ENCODE measurements at places on chromosomes 2 and 18.

- DNase-seq = no peak
Observed at GRCh38 chr2:6920743-6921064, 3.5 kb downstream of the RNF144A start.

GRCh38 chr2:237380768-237381167, 33.2 kb downstream of the COL6A3 start:
- no peak for DNase-seq

DNA sequence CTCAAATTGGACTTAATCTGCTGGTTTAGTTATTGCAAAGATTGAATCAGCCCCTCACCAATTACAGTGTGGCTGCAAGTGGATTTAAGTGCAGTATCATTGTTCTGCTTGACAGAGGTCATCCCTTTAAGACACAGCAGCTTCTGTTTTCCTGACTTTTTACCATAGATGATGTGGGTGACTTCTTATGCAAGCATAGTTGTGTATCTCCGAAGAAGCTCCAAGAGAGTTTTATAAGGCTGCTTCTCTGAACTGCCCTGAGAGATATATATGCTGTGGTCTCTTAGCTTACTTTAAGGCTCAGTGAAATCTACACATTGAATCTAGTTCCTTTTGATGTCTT, 3.5 kb downstream of the TRIB2 start:
- no peak for DNase-seq

DNA sequence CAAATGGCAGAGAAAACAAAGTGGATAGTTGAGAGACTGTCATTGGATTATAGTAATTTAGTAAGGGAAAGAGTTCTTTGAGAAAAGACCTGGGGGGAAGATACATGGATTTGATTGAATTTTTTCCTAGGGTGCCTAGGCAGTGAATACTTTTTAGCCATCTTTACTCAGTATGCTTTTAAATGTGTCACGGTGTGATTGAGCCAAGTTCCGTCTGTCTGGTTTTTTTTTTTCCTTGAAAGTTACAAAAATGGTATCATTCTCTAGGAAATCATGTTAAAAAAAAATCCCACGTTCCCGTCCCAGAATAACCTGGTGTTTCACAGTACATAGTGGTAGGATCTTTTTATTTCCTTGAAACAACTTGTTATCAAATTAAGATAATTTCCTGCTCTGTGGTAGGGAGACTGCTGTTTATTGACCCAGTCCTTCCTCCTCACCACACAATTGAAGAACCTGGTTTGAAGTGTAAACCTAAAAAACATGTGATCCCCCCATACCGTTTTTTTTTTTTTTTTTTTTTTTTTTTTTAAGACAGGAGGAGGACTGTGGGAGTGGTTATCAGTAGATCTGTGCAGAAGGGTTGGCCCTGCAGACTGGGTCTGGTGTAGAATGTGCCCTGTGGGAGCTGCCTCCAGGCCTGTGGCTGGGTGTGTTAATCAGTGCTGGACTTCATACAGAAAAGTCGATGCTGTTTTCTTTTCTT, 55.1 kb downstream of the DGKD start:
- DNase-seq = no peak

DNA sequence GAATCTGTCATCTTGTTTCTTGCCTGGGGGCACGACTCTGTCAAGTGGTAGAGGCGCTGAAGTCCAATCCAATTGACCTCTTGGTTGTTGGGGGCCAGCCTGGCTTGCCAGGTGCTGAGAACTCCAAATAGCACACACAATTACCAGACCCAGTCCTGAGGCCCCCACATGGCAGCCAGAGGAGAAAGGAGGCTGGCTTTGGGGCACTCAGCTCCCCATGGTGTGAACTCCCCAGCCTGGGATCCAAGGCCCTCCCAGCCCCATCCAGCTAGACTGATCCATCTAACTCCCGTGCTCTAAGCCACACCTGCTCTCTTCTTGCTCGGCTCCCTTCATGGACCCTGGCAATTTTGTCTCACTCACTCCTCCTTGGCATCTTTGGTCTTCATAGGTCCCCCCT, 170.0 kb downstream of the CELF4 start:
- no peak for DNase-seq

- no peak for DNase-seq
Observed at GRCh38 chr2:145800151-145801091, 1280.5 kb upstream of the ZEB2 start.

- DNase-seq = no peak
Observed at GRCh38 chr2:76752506-76752905, 769.7 kb downstream of the LRRTM4 start.

- no peak for DNase-seq
Observed at GRCh38 chr2:154588838-154589237, 109.7 kb upstream of the KCNJ3 start.

GRCh38 chr2:38485734-38486133, 108.7 kb upstream of the ATL2 start:
- no peak for DNase-seq

- no peak for DNase-seq
Observed at GRCh38 chr2:147792966-147793617, 51.7 kb upstream of the ACVR2A start.

DNA sequence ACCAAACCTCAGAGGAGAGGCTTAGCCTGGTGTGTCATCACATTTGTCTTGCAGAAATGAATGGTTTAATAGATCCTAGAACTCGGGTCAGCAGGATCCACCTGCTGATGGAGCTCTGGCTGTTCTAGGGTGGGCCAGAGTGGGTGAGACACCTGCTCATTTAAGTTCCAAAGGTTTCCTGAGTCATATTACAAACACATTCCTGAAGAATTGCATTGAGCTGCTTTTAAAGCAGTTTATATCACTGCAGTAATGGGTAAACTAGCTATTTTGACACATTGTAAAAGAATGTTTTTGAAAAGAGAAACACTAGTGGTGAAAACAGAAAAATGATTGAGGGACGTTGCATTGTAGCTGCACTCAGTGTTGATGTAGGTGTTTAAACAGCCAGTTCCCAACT, 175.3 kb upstream of the TCF4 start:
- no peak for DNase-seq

DNA sequence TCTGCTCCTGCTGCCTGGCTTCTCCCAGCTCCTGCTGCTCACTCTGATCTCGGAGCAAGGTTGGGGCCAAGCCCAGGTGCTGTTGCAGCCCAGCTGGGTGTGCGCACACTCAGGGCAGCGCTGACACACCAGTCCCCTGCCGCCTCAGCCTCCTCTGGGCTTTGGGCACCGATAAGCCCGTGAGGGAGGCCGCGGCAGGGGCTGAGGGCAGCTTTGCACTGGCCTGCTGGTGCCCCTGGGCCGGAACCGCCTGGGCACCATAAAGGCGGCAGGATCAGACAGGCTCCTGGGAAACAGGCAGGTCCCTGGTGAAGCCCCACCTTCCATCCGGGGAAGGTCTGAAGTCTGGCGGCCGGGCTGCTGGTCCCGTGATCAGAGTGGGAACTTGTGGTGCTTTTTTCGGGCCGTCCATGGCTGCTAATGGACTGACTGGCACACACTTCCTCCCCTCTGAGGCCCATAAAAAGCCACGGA, 14.1 kb upstream of the EML6 start:
- DNase-seq = no peak

GRCh38 chr2:25274868-25275574, 66.7 kb downstream of the DNMT3A start:
- no peak for DNase-seq

DNA sequence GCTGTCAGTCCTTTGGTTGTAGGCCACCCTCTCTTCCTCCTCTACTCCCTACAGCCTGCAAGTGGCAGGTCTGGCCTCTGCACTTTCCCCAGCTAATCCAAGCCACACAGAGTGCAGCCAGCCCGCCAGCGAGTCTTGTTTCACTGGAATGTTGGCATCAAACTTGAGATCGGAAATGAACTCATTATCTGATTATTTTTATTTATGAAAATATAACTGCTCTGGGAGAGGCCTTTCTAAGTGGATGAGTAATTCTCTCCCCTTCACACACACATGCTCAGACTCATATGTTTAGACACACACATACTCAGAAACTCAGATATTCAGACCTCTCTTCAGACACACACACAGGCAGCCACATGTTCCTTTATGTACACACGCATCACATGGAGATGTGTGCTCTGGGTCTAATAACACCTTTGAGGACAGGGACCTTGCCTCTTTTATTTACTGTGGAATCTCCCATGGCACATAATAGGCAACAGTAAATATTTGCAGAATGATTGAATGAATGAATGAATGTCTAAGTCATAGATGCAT, 151.3 kb downstream of the ZFP36L2 start:
- peak; percentile 38 for DNase-seq

DNA sequence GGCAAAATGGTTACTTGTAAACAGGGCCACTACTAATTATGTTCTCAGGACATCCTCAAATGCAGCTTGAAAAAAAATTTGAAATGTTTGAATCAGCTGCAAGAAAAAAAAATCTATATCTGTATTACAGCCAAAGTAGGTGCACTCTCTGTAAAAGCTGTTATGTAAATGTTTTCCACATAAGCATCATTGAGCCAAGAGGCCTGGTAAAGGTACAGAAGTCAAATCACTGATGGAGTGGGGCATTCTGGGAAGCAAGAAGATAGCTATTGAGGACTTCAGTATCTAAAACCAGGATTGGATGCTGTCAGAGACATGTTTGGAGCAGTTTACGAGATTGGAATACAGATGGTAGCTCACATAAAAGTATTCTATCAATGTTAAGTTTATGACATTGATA, 80.3 kb downstream of the MAPRE2 start:
- no peak for DNase-seq

GRCh38 chr2:76296438-76296837, 585.7 kb upstream of the GCFC2 start:
- no peak for DNase-seq

DNA sequence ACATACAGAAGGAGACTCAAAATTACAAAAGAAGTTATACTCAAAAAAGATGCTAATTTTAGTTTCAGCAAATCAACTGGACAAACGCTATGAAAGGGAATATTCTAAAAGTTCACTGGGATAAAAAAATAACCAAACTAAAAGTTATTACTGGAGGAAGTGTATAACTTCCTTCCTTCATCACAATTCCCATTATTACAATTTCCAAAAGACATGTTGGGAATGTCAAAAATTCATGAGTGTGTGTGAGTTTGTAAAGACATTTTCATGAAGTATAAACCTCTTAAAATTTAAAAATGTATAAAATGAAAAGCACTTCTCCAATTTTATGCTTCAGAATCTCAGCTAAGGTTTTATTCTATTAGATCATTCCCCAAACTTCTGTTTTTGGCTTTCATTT, 67.8 kb downstream of the MERTK start:
- no peak for DNase-seq

DNA sequence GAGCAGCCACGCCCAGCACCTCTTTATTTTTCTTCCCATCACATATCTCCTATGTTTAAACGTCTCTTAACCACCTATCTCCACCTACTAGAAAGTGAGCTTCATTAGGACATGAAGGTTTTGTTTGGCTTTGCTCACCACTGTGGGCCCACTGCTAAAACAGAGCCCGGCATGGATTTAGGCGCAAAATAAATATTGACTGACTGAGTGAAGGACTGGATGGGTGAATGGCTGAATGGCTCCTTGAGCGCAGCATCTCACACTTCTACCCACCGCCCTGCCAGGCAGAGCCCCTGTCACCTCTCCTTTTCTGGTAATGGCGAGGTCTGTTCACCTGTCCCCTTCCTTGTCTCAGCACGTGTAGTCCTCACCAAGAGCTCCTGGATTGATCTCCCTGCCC, 10.1 kb downstream of the CAPG start:
- no peak for DNase-seq

- DNase-seq = no peak
Observed at GRCh38 chr2:180133736-180134135, 126.6 kb upstream of the CWC22 start.

DNA sequence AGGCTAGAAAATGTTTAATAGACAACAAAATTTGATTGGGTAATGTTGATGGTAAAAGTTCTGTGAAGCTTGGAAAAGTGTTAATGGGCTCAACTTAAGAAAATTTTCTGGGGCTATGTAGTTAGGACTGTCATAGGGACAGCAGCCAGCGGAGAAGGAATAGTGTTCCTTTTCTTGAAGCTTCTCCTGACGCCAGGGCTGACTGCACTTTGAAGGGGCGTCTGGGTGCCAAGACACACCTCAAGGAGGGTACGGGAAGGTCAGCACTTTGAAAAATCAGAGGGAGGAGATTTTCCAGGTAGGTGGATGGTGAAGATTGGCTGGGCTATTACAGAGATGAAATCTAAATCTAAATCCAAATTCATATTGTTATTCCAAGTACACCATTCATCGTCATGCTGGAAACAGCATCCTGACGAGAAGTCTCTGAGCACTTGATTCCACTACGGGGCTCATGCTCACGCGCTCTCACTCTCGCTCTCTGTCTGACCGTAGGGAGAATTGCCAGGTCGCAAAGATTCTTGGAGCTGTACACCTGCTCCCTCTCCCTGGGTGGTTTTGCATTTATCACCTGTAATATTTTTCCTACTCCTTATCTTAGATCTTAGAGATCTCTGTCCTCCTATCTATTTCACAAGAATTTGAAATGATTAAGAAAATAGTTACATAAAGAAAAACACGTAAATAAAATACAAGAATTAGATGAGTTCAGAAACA, 91.0 kb downstream of the ITGB1BP1 start:
- no peak for DNase-seq

GRCh38 chr2:118987886-118988285, 45.9 kb downstream of the MARCO start:
- DNase-seq = no peak

GRCh38 chr2:200687922-200688920, 102.4 kb downstream of the AOX1 start:
- no peak for DNase-seq

DNA sequence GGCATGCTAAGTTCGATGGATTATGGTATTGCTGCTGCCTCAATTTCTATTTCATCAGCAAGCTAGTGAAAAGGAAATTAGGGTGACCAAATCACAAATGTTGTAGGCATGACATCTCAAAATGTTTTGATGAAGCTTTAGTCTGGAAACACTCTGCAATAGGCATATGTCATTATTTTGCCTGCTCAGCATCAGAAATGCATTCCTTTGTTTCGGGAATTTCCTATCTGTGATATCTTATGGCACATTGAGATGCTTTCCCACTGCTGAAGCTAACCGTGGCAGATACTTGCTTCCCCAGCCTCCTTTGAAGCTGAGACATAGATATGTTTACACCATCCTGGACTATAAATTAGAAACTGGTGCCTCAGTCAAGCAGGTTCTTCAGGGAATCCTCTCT, 119.7 kb downstream of the CDC42EP3 start:
- no peak for DNase-seq

- no peak for DNase-seq
Observed at GRCh38 chr2:169105476-169105875, 36.1 kb downstream of the DHRS9 start.

- no peak for DNase-seq
Observed at GRCh38 chr2:120020554-120020953, 7.7 kb downstream of the EPB41L5 start.

DNA sequence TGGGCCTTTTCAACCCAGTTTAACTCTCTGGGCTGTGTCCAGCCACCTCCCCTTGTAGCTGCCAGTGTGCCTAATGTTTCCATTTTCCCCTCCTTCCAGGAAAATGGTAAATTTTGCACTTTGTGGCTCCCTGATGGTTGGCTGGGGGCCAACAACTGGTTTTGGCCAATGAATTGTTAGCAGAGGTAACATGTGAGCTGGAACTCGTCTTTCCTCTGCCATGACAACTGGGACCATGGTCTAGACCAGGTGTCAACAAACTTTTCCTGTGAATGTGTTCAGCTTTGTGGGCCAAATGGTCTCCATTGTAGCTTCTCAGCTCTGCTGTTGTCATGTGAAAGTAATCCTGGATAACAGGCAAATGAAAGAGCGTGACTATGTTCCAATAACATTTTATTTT, 87.2 kb downstream of the DDX1 start:
- no peak for DNase-seq
